ENCODE measurements at places on chromosomes 1 and 21.

DNA sequence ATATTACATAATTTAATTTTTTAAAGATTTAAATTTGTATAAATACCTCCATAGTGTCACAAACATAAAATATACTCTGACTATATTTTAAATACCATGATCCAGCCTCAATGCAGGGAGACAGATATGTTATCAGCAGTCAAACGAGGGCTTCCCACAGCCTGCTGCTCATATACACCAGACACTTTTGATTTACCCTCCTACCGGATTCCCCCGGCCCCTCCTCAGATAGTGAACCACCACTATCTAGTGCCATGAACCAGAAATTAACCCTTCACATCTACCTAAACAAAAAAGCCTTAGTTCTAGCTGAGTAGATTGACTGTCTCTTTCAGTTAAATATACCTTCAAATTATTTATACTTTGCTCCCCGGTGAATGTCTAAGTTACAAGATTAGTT, 52.4 kb upstream of the C1orf53 start:
- DNase-seq: no peak

GRCh38 chr1:59570524-59570923, 244.2 kb upstream of the HOOK1 start:
- no peak for DNase-seq

- DNase-seq: no peak
Measured at GRCh38 chr1:89149229-89149628, 23.3 kb upstream of the GBP2 start.

GRCh38 chr1:9293533-9294404, 1.1 kb downstream of the SPSB1 start:
- no peak for DNase-seq

DNA sequence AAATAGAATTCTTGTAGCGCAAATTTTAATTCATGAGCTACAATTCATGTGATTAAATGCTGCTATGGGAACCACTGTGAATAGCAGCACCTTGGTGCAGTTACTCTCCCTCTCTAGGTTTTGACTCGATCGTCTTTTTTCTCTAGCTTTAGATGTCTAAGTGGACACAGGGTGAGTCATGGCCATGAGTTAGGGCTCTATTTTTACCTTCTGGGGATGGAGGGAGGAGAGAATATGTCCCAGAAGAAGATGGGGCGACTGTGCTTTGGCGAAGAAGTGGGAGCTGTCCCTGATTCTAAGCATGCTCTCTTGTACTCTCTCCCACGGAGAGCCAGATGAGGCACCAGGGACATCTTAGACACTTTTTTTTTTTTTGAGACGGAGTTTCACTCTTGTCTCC, 1.6 kb upstream of the OR2B11 start:
- DNase-seq: no peak

GRCh38 chr1:244322791-244323521, 128.8 kb downstream of the ADSS2 start:
- DNase-seq: no peak

DNA sequence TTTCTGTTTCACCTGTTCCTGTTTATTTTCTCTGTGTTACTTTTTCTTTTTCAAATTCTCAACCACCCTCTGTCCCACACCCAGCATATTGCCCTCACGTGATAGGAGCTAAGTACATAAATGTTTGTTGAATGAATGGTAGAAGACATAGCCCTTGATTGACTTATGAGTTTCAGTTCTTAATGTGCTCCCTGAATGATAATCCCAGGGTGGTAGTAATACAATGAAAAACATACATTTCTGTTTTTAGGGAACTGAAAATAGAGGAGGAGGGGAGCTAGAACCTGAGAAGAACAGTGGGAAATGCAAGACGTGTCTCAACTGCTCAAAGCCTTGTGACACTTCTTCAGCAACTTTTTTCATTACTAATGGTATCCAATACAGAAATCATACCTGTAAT, 147.1 kb downstream of the SPATA46 start:
- no peak for DNase-seq

GRCh38 chr1:17653728-17654351, 101.3 kb upstream of the ACTL8 start:
- peak; percentile 23 for DNase-seq

DNA sequence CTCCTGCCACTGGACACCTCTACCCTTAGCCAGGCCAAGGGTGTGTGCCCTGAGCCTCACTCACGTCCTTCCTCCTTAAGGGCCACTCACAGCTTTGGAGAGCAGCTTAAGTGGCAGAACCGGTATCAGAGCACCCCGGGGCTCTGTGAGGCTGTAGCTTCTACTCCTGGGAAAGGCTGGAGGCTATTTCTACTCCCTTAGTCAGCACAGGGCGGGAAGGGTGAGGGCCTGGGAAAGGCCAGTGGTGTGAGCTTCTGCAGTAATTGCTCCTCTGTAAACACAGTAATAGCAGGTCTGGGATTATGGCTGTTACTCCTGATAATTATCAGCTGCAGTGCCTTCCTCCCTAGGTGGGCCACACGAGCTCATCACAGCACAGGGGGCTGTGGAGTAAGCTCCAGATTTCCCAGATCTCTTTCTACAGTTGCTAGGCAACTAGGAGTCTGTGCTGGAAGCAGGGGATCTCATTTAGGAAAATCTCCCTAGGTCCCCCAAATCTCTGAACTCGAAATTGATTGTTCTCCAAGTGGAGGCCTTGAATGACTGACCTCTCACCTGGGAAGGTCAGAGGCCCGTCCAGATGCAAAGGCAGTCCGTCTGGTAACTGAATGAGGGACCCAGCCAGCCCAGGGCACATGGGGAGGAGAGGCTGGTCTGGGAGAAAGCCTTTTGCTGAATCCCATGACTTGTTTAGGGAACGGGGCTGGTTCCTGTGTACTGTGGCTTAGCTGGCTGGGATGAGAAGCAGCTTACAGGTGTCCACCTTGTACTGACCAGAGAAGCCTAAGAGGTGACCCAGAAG, 29.3 kb downstream of the IER5 start:
- peak; percentile 93 for DNase-seq

DNA sequence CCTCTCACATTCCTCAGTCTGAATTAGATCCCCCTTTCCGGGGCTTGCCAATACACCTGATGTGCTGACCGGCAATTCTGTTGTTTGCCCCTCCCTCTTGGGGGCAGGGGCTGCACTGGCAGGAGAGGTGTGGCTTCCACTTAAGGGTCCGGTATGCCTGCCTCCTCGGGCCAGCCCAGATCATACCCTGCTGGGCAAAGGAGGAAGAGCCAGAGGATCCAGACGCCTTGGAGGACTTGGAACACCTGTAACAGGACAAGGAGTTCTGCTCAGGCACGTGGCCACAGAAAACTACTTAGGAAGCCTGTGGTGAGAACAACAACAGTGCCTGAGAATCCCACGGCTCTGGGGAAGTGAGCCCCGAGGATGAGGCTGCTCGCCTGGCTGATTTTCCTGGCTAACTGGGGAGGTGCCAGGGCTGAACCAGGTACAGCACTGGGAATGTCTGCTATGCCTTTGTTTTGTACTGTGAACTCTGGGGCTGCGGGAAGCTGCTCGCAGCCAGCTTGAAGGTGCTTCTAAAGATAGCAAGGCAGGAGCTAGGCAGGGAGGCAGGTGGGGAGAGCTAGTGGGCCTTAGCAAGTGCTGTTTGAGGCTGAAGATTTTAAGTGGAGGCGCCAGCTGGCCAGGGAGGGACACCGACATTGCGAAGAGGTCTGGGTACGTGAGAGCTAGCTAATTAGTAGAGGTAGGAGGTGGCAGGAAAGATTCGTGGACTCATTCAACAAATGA, at the start of gene SMPDL3B:
Gene SMPDL3B (plus strand): TSS at position 183 of the 732 bp plus-strand sequence. CDS start 184 bp downstream, at position 367.
- peak; percentile 83 for DNase-seq

GRCh38 chr1:116909512-116910378, at the start of gene PTGFRN:
PTGFRN (plus strand) TSS chr1:116909916; CDS start chr1:116910204, 288 bp downstream.
- peak; percentile 17 for DNase-seq

- no peak for DNase-seq
Measured at GRCh38 chr1:67484492-67484891, 54.3 kb upstream of the SERBP1 start.

DNA sequence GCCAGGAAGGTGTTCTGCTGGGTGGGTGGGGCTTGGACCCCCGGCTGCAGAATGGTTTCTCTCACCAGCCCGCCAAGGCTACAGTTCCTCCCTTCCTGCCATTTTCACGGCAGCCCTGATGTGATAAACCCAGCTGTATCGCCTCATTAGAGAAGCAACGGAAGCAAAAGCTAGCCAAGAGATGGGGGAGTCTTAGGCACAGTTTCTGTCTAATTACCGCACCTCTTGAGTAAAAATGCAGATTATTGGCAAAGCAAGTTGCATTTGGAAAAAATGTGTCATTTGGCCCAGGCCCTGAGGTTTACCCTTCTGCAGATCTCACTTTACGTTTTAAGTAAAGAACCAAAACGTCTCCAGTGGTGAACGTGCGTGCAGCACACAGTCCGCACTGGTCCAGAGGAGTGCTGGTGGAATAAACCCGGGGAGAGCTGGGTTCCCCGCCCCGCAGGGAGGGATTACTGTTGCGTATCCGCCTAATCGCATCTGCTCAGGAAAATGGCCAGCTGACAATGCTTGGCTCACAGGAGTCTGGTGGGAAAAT, 109.9 kb downstream of the GALNT2 start:
- DNase-seq: no peak

DNA sequence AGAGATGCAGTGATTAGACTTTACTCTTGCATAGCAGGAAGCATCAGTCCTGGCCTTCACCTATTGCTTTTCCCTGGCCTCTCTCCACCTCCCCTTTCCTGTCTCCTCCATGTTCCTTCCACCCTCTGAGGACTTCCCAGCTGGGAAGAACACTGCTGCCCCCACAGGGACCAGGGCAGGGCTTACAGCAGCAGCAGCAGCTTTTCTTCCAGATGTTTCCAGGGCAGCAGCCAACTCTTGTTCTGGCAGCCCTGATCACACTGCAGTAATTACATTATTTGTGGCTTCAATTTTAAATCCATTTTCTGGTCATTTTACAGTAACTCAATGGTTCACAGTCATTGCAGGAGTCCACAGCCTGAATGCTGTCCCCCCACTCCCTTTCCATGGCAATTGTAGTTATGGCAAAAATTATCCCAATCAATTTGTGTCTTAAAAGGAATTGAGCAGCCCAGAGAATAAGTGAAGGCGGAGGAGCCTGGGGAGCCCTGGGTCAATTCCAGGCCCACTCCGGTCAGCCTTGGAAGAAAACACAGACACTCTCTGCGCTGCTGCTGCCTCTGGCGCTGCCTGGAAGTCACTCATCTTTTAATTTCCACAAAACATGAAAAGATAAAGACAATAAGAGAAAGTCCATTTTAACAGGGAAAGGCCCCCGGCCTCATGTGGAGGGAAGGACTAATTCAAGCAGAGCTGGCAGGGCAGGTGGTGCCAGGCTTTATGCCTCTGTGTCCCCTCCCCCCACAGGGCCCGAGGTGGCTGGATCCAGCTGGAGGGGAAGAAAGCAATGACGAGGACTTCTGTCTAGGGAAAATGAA, 148.6 kb downstream of the GRIK3 start:
- no peak for DNase-seq

DNA sequence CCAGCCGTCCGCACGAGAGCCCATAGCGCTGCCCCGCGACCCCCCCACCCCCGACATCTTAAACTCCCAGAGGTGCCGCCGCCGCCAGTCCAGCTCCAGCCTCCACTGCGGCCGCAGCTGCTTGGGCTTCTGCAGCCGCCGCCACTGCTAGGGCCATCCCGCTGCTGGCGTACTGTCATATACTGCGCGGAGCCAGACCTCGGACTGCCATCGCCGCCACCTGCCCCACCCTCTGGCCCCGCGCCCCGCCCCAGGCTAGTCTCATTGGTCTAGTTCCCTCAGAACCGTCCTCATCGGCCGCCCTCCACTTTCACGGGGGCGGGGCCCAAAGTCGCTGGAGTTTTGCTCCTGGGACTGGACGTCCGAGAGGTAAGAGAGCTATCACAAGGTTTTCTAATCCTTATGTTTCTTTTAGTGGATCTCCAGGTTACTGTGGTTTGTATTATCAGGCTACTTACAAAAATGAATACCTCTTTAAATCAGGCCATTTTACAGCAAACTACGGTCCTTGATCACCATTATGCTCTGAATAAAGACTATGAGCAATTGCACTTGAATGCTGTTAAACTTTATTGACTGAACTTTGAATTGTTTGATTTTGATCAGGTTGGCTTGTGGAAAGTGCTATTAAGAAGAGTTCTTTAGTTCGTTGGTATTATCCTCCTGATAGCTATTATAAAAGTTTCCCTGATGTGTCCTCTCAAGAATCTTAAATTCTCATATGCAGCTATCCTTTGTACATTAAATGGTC, 2.8 kb upstream of the CD1D start:
- no peak for DNase-seq

DNA sequence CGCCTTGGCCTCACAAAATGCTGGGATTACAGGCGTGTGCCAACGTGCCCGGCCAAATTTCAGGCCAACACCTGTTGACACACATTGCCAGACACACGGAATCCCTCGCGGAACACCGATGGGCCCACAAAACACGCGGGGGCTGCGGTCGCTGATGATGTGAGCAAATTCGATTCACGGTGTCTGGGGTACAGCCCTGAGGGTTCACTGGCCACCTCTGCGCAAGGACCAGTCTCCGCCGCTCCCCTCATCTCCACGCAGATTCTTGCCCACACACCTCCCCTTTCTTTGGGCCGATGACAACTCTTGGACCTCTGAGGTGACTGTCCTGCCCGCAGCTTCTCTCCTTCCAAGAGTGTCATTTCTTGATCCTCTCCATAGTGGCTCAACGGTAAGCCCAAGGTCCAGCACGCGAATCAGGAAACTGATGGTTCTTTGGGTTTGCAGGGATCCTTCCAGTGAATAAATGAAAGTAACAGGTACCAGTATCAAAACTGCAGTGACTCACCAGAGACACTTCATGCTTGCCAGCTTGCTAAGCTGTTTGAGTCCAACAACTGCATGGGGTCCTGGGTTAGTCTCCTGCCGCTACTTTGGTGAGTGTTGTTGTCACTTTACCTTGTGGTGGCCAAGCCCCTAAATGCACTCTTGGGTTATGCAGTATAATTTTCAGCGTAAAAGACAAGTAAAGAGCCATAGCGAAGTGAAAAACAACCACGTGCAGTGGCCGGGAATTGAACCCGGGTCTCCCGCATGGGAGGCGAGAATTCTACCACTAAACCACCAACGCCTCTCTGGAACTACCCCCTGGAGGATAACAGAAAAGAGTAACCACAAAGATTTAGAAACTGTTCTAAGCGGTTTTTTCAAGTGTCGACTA, 11.0 kb upstream of the RNU1-3 start:
- no peak for DNase-seq

- DNase-seq: no peak
Measured at GRCh38 chr1:16076031-16076864, 2.8 kb upstream of the FAM131C start.

DNA sequence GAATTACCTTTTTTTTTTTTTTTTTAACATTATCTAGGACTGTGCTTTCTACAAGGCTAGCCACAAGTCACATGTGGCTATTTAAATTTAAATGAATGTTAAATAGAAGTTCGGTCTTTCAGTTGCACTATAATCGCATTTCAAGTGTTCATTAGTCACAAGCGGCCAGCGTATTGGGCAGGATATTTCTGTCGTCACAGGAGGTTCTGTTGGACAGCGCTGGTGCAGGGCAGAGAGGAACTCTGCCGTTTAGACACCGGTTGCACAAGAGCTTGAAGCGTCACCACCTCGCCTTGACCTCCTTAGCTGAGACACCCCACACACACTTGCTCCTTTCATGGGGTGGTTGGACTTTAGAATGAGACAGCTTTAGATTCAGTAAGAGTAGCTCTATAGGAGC, 64.1 kb downstream of the BACE2 start:
- DNase-seq: no peak

GRCh38 chr1:210978316-210978973, 155.5 kb downstream of the KCNH1 start:
- DNase-seq: no peak

GRCh38 chr1:56411484-56412180, 167.7 kb downstream of the PLPP3 start:
- DNase-seq: no peak

GRCh38 chr1:205225901-205226765, 1.6 kb upstream of the TMCC2 start:
- peak; percentile 24 for DNase-seq

- no peak for DNase-seq
Measured at GRCh38 chr1:19750101-19750881, 49.4 kb downstream of the TMCO4 start.
